ENCODE measurements at places on chromosomes 1 and 21.

- no peak for DNase-seq
Measured at GRCh38 chr1:109190189-109190588, 23.5 kb upstream of the SARS1 start.

GRCh38 chr1:4118746-4119515 is 218.9 kb upstream of the C1orf174 start:
- no peak for DNase-seq

GRCh38 chr21:37430184-37430821 is 63.7 kb downstream of the DYRK1A start:
- no peak for DNase-seq

- DNase-seq, result no peak
Measured at GRCh38 chr1:213623862-213624261, 363.9 kb upstream of the PROX1 start.

- peak; percentile 33 for DNase-seq
Measured at GRCh38 chr1:224770336-224770693, 154.2 kb downstream of the CNIH3 start.

GRCh38 chr1:79155991-79156390 is 149.5 kb upstream of the ADGRL4 start:
- no peak for DNase-seq

DNA sequence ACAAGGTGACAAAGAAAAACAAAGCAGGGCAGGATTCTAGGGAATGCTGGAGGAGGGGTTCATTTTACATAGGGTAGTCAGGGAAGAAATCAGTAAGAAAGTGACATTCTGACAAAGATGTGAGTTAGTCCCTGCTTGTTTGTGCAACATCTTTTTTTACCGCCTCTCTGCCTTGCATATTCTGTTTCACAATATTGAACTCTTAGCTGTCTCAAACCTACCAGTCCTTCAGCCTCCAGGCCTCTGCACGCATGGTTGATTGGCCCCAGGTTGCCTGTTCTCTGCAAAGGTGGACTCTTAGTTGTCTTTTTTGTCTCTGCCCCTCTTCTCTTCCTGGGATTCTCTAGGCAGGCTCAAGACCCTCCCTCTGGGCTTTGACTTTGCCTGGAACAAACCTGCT is 152.2 kb upstream of the RUNX1 start:
- no peak for DNase-seq

DNA sequence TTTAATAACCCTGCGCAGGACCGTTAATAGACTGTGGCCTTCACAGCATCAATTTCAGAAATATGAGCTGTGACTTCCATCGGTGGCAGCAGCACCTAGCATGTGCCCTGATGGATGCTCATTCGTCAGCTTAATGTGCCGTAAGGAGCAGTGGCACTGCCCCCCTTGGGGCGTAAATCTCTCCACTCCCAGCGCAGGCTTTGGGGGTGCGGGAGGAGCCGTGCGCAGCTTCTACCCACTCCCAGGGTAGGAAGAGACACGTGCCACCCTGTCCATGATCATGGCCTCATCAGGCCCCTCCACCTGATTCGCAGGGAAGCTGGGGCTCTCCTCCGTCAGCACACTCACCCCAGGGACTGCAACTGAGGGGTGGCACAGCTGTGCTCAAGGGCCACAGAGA is 149.5 kb downstream of the NPHP4 start:
- no peak for DNase-seq

- DNase-seq, result no peak
Measured at GRCh38 chr1:209218981-209219380, 364.5 kb upstream of the CAMK1G start.

DNA sequence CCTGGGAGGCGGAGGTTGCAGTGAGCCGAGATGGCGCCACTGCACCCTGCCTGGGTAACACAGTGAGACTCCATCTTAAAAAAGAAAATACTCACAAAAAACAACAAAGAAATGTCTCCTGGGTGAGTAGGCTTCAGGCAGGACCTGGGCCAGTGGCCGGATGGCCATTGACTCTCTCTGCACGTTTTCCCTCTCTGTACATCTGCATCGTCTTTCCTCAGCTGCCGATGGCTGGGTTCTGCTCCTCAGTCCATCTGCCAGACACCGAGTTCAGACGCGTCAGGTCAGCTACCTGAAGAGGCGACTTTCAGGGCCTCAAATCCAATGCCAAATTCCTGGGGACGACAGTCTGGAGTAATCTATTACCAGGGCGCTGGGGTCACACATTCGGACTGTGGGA is 199.3 kb downstream of the CAMTA1 start:
- DNase-seq, result no peak

DNA sequence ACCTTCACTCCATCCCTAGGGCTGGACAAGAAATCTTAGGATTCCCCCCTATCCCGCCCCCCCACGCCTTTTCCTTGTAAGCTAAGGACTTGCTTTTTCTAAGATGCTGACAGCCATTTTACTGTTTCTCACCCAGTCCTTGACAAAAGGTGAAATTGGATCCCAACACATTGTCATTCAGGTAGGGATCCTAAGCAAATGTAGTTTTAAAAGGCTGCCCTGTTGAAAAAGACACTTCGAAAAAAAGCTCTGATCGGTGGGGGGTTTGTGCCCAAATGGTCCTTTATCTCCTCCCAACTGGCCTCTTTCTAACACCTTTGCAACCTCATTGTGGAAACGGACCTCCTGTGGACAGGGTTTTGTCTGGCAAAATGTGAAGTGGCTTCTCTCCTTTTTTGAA is 2.9 kb downstream of the CACHD1 start:
- no peak for DNase-seq

DNA sequence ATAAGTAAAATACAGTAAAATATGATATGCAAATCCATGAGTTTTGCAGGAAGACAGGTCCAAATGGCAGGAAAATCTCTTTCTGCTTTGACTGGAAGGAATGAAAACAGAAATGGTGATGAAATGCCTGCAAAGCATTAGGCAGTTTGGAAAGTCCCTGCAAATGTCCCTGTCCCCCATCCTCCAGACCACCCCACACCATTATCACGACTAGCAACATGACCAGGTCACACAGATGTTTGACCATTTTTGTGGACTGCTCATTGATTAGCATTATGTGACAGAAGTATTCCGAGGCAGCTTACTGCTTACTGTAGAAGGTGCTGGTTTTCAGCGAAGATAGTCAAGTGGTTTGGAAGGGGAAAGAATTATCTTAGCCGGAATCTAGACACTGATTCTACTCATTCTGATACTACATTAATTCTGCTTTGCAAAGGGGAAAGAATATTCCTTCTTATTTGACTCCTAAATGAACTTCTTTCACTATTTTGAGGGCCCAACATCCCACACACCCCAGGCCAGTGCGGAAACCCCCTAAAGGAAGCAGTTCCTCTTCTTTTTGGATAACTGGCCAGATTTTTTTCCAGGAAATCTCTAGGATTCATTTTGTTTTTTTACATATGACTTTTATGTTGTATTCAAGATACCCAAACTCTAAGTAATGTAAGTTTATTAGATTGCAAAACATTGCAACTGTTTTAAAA is 9.5 kb upstream of the CR2 start:
- DNase-seq, result no peak

DNA sequence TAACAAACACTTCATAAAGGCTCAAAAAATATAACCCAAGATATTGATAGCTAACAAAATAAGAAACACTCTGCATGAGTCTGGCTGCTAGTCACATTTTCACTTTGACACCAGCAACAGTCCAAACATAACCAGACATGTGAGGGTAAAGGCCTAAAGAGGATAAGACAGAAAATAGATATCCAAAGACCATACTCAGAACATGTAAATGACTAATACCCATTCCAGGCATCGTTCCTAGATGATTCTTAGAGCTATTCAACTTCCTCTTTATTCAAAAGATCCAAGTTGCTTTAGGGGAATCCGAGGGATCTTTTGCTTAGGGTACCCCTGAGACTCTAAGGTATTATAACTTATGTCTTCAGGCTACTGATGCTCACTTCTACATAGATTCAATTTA is 5.1 kb downstream of the COL24A1 start:
- no peak for DNase-seq

DNA sequence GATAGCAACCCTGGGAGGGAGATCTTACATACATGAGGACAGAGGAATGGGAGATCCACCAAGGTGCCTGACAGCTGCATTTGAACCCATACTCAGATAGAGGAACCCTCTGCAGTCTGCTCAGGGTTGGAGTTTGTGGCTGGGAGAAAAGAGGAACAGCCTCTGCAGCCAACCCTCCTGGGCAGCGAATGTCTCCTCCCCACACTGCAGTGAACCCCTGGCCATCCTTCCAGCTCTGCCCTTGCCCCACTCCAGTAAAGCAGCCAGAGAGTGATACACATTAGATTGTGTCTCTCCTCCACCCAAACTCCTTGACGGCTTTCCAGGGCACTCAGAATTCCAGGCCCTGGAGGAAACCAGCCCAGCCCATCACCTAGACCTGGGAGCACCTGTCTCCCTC is 137.7 kb downstream of the RUNX1 start:
- DNase-seq, result no peak

DNA sequence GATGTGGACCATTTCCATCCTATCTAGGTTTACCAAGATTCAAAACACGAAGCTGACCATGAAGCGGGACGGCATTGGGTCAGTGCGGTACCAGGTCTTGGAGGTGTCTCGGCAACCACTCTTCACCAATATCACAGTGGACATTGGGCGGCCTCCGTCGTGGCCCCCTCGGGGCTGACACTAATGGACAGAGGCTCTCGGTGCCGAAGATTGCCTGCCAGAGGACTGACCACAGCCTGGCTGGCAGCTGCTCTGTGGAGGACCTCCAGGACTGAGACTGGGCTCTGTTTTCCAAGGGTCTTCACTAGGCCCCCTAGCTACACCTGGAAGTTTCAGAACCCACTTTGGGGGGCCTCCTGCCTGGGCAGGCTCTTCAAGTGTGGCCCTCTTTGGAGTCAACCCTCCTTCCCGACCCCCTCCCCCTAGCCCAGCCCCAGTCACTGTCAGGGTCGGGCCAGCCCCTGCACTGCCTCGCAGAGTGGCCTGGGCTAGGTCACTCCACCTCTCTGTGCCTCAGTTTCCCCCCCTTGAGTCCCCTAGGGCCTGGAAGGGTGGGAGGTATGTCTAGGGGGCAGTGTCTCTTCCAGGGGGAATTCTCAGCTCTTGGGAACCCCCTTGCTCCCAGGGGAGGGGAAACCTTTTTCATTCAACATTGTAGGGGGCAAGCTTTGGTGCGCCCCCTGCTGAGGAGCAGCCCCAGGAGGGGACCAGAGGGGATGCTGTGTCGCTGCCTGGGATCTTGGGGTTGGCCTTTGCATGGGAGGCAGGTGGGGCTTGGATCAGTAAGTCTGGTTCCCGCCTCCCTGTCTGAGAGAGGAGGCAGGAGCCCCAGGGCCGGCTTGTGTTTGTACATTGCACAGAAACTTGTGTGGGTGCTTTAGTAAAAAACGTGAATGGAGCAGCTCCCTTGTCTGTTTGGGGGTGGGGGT is 864 bp upstream of the CCDC24 start:
- no peak for DNase-seq

GRCh38 chr1:171742577-171742922 is 685 bp upstream of the VAMP4 start:
- DNase-seq, result no peak

GRCh38 chr1:33443080-33443704 is 12.3 kb upstream of the PHC2 start:
- peak; percentile 80 for DNase-seq

DNA sequence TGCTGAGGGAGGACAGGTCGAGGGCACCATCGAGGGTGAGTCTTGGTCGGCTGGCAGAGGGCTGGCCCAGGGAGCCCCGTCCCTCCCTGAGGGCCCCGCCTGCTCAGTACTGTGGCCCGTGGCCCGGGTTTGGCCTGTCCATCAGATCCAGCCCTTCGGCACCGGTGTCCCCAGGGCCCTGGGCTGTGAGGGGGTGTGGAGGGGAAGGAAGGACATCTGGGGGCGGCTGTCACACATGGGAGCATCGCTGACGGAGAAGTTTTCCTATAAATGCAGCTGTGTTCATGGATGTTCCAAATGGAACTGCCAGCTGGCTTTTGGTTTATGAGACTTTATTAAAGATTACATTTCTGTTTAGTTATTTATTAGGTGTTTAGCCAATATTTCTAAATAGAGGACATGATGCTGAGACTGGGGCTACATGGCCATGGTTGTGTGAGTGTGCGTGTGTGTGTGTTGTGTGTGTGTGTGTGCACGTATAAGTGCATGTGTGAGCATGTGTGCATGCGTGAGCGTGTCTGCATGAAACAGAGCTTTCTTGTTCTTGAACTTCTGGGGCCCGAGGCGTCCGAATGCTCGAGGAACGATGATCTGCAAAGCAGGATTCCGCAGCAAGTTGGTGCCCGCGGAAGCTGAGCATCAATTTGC is 54.3 kb downstream of the SLX9 start:
- DNase-seq, result no peak

- peak; percentile 84 for DNase-seq
Measured at GRCh38 chr1:223230161-223230881, 87.3 kb upstream of the TLR5 start.
